ENCODE measurements at places on chromosomes 16 and 17.

- no peak for DNase-seq
Measured at GRCh38 chr16:76035689-76036088, 241.5 kb upstream of the CNTNAP4 start.

DNA sequence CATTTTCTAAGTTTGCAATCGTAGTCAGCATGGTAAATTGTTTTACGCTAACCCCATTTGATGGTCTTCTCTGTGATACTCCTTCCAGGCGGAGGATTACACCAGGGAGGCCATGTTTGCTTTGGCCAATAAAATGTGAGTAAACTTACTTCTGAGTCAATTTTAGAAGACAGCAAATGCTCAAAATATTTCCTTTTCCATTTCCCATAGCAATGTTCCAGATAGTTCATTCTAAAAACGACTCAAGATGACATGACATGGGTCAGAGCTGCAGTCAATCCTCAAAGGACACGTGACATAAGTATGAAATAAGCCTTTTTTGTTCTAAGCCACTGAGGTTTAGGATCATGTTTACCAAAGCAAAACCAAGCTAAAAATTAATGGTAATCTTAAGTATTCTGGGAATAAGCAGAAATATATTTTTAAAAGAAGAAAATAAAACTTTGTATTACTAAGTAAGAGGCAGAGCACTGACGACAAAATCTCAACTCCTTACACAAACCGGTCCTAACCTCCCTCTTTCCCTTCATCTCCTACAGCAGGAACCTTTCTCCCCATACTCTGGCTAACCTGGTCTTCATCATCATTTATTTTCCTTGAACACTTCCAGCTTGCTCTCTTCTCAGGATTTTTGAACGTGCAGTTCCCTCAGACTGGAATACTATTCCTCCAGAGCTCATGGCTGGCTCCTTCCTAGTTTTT, 266.2 kb downstream of the CEP112 start:
- peak; percentile 25 for DNase-seq

DNA sequence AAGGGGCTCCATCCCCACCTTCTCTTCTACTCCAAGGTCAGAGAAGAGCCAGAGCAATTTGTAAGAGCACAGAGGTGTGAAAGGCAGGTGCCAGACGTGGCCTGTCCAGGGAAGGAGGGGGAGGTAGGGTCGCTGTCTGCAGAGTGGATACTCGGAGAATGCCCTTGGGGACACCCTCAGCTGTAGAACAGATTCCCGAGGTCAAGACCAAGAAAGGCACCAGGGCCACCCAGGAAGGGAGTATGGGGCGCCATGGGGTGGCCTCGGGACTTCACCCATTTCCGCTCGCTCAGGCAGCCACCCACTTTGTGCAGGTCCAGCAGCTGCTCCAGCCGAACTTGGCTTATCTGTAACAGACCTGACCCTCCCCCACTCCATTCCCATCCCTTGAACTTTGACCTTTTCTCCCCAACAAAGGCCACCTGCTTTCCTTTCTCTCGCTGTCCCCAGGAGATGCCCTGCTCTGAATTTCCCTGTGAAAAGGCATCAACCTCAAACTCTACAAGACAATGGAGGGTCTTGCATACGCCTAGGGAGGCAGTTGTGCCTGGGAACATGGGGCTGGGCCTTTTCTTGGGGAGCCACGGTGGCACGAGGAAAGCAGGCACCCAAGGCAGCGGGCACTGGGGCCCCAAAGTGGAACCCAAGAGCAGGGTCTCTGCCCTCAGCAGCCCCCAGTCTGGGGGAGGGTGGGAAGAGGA, 11.3 kb upstream of the AXIN2 start:
- no peak for DNase-seq

- peak; percentile 57 for DNase-seq
Measured at GRCh38 chr17:42354956-42355843, 33.0 kb downstream of the STAT3 start.

- DNase-seq: no peak
Measured at GRCh38 chr17:44773140-44773539, 14.4 kb downstream of the ADAM11 start.

DNA sequence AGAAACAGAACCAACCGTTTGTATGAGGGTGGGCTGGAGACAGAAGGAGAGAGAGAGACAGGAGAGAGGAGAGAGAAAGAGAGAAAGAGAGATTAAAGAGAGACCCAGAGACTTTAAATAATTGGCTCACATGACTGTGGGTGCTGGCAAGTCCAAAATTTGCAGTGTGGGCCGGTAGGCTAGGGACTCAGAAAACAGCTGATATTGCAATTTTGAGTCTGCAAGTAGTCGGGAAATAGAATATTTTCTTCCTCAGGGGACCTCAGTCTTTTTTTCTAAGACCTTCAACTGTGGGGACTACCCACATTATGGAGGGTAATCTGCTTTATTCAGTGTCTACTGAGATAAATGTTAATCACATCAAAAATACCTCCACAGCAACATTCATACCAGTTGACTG, 1439.0 kb downstream of the CDH11 start:
- DNase-seq: no peak

- peak; percentile 35 for DNase-seq
Measured at GRCh38 chr16:89565506-89566372, 5.3 kb downstream of the RPL13 start.

- no peak for DNase-seq
Measured at GRCh38 chr16:359871-360697, 7.6 kb upstream of the AXIN1 start.

GRCh38 chr17:39576187-39576586, 31.5 kb downstream of the NEUROD2 start:
- peak; percentile 20 for DNase-seq

- DNase-seq: no peak
Measured at GRCh38 chr16:52535076-52535475, 11.9 kb downstream of the TOX3 start.

DNA sequence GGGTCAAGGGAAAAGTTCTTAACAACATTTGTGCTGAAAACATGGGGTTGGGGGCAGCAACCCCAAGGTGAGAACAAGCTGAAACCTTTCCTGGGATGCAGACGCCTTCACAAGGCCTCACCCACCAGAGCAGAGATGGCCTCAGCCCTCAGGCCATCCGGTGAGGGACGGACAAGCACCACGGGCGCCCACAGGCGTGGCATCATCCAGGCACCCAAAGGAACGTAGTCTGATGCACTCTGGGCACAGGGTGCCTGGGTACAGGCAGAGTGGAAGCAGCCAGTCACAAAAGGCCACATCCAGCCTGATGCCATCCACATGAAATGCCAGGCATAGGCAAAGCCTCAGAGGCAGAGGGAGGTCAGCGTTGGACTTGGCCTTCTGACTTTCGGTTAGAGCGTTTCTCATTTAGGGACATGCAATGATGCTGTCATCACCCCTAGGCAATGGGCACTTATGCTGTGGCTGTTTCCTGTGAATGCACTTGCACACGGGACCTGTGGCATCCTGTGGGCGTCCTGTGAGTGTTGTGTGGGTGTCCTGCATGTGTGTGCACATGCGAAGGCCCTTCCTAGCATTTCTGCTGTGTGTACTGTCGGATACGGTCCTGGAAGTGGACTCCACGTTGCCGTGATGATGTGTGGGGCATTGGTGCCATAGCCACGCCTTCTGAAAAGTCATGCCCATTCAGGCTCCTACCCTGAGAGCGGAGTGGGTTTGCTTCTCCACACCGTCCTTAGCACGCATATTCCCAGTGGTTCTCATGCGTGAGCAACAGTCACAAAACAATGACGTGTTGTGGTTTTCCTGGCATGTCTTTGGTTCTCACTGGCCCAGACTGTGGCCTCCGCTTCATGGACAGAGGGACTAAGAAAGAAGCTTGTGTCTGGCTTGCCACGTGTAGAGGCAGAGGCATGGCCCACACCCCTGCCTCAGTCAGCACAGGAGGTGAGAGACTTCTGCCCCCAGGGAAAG, 52.7 kb upstream of the ZNF469 start:
- DNase-seq: no peak

DNA sequence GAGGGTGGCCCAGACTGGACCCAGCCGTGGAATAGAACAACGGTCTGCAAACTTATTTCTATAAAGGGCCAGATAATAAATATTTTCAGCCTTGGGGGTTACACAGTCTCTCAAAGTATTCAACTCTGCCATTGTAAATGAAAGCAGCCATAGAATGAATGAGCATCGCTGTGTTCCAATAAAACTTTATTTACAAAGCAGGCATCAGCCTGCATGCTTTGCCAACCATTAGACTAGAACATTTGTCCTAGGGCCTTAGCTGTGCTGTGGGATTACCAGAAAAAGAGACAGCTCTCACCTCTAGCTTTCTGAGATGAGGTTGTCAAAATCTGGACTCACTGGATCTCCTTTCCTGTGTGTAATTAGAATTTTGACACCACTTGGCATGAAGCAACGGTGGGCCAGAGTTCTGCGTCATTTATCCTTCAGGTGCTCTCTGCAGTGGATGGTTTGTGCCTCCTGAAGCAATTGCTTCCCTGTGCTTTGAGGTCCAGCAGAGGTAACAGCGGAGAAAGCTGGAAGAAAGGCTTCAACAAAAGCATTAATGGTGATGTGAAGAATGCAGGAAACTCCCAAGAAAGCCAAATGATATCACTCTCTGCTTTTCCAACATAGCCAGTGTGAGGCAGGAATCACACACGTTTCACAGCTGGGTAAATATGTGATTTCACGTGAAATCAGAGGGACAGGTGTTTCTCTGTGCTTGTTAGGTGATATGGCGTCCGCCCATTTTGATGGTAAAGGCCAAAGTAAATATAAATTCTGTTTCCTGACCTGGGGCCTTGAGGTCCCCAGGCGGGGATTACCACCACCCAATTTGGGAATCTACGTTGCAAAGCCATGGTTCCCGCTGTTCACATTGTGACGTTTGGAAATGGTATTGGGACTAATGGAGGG, 148.4 kb downstream of the PITPNC1 start:
- no peak for DNase-seq

DNA sequence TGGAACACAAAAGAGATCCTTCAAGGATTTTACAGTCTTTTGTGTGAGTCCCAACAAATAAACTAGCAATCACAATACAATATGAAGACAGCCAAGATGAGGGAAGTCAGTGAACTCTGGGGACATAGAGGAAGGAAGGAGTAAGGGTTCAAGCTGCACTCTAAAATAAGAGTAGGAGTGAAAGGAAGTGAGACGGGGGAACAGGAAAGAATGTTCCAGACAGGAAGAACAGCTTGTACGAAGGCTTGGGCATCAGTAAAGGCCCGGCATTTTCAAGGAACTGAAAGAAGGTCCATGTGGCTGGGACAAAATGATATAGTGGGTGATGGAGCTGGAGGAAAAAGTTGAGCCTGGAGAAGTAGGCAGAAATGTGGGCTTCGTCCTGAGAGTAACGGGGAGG, 4.5 kb downstream of the CCL17 start:
- no peak for DNase-seq

- DNase-seq: no peak
Measured at GRCh38 chr16:4891886-4892216, 44.6 kb downstream of the UBN1 start.

DNA sequence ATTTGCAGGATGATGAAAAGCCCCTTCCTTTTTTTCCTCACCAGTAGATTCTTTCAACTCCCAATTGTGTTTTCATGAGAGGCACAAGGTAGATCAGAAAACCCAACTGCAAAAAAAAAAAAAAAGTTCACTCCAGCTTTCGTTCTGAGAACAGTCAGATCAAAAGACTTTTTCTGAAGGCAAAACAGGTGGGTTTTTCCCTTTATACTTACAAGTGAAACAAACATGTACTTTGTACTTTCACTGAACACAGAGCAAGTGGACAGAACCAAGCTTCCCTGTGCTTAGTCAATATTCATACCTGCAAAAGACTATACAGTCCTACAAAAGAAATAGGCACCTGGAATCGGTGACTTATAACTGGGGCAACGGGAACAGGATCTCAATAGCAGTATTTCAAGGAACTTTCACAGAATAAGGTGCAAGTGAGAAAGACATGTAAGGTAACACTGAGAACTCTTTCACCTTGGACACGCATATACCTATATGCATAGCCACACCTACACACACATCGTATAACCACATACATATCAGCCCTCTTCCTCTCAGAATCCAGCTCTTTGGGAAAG, 54.1 kb downstream of the TOX3 start:
- DNase-seq: no peak

- DNase-seq: no peak
Measured at GRCh38 chr17:50532452-50533024, at the start of gene EPN3. Gene EPN3 (plus strand): TSS chr17:50532735. CDS start chr17:50536557, 3,822 bp downstream.

GRCh38 chr17:14730821-14731220, 429.9 kb downstream of the HS3ST3B1 start:
- peak; percentile 32 for DNase-seq

GRCh38 chr17:45905814-45906213, 11.5 kb downstream of the MAPT start:
- no peak for DNase-seq

DNA sequence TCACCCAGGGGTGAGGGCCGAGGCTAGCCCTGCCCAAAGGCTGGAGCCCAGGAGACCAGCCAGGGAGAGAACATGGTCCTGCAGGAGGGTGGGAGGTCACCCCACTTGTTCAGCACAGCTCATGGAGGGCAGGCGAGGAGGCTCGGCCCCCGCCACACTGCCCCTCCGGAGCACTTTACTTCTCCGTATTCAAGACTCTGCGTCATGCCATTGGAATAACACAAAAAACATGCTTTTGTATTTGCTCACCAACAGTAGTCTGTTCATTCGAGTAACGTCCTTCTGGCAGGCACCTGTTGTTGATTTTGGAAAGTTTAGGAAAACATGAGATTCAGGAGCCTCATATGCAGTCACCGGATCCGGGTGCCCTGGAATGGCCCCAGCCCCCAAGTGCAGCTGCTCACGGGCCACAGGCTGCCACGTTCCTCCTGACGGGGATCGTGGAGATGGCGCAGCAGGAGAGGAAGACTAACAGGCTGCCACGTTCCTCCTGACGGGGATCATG, 81.1 kb upstream of the DNAH17 start:
- peak; percentile 71 for DNase-seq

- DNase-seq: no peak
Measured at GRCh38 chr16:52756812-52757517, 210.0 kb upstream of the TOX3 start.

DNA sequence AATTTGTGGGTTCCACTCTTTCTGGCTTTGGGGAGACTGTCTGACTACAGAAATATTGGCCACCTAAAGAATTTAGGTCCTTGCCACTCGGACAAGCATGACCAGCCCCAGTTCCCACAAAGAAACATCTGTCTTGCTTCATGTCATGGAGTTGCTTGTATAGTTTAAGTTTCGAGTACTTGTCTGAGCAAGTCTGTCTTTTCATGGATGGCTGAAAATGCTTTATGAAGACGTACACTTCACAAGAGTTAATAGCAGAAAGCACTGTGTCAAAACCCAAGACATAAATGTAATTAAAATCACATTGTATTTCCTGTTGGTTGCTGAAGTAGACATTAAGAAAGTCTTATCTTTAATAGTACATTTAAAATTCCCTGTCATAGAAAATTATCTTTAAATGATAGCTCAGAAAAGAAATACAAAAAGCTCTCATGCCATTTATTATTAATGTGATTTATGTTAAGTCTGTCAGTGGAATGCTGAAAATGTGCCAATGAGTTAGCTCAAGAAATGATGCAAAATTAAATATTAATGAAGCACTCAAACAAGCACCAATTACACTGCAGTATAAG, 29.8 kb upstream of the XYLT2 start:
- DNase-seq: no peak

GRCh38 chr16:85573045-85573695, 40.0 kb upstream of the GSE1 start:
- no peak for DNase-seq
